NCI-H1092 treated with DMSO at 0.1 percent for 48 hours (cell line): ENCODE measurements at places on chromosomes 4 and X.

DNA sequence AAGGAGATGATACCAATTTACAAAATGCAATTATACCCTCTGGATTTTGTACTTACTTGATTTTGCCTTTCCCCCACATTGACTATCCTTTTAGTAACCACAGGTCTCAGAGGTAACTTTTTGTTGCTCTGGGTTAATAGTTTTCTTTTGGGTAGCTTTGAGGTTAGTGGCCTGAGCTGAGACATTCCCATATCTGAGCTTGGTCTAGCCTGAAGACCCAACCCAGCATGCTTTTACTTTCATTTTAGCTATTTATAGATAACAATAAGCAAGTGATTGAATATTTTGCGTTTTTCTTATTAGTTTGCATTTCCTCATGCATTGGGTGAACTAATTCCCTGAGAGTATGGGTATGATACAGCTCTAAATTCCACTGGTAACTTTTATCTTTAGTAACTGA is 11.8 kb downstream of the HTN1 start:
- DNase-seq: no peak

DNA sequence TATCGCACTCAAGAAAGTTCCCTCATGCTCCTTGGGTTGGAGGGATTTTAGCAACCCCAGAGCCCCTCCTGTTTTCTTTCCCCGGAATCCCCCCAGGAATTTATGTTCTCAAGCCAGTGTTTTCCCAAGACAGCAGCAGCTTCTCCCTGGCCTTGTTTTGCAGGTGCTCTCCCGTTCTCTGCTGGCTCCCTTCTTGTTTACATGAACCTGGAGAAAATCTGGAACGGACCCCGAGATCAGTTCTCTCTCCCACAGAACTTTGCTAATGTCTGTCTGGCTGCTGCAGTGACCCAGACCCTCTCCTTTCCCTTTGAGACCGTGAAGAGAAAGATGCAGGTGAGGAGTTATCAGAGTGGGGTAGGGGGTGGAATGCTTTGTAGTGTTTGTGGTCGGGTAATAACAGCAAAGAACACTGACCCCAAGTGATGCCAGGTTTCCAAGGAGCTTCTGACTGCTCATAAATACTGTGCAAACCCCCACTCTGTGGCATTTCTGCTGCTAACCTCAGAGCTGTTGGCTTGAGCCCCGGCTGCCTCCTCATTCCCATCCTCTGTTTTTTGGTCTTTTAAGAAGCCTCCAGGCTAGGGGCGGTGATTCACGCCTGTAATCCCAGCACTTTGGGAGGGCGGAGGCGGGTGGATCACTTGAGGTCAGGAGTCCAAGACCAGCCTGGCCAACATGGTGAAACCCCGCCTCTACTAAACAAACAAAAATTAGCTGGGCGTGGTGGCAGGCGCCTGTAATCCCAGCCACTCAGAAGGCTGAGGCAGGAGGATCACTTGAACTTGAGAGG is 11.1 kb downstream of the SLC25A43 start:
- no peak for DNase-seq

GRCh38 chr4:169068423-169068822 is 58.4 kb upstream of the CBR4 start:
- DNase-seq: no peak

- DNase-seq: no peak
Measured at GRCh38 chr4:61041527-61041926, 158.6 kb upstream of the ADGRL3 start.

- DNase-seq: no peak
Measured at GRCh38 chrX:130825525-130825924, 77.5 kb downstream of the ENOX2 start.

DNA sequence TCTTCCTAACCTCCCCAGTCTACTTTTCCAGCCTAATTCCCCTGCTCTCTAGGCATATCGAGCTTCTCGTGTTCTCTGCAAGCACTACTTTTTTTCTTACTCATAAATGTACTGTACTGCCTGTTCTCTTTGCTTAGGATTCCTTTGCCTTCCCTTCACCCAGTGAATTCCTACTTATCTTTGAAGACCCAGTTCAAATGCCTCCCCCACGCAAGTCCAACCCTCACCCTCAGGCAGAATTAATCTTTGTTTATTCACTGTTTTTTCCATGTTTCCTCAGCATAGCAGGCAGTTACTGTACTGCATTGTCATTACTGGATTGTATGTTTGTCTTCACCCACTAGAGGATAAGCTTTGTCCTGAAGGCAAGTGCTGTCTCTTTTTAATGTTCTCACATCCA is 287.7 kb downstream of the BMPR1B start:
- no peak for DNase-seq

- DNase-seq: no peak
Measured at GRCh38 chr4:157048248-157048647, 27.7 kb upstream of the GLRB start.

- DNase-seq: no peak
Measured at GRCh38 chr4:115514675-115515074, 401.3 kb upstream of the NDST4 start.

- no peak for DNase-seq
Measured at GRCh38 chrX:39854772-39855747, 242.7 kb downstream of the BCOR start.

DNA sequence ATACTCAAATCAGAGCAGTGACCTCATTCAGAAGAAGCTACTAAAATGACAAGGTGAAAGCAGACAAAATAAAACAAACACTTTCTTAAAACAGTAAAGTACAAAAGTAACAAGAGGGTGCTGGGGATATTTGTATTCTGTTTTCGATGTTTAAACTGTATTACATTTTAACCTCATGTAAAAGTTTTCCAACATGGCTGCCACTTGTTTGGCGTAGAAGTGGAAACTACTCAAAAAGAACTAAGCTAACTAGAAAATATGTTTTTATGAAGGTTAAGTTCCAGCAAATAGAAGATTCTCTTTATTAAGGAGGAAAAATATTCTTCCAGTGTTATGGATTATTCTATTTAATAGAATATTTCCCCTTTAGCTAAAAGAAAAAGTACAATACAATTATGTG is 155.0 kb downstream of the FBXW7 start:
- DNase-seq: no peak

GRCh38 chr4:84031401-84031800 is 467.7 kb downstream of the NKX6-1 start:
- DNase-seq: no peak

DNA sequence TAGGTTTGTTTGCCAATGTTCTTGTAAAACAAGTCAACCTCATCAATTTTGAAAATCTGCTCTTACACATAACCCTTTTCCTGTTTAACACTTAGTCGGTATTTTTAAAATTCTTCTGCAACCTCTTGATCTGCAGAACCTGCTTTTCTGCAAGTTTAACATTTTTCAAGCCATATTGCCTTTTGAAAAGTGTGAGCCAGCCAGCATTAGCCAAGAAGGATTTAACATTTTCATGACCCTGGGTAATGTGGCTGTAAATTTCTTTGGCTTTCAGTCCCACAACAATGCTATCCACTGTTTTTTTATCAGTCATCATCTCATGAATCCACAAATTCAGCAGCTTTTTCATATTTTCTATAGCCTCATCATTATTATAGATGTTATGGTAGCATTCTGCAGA is 956.5 kb downstream of the FAT4 start:
- DNase-seq: no peak

GRCh38 chr4:107900508-107900907 is 30.8 kb upstream of the CYP2U1 start:
- DNase-seq: no peak

- peak; percentile 95 for DNase-seq
Measured at GRCh38 chr4:183504064-183504929, 561 bp upstream of the ING2 start.

DNA sequence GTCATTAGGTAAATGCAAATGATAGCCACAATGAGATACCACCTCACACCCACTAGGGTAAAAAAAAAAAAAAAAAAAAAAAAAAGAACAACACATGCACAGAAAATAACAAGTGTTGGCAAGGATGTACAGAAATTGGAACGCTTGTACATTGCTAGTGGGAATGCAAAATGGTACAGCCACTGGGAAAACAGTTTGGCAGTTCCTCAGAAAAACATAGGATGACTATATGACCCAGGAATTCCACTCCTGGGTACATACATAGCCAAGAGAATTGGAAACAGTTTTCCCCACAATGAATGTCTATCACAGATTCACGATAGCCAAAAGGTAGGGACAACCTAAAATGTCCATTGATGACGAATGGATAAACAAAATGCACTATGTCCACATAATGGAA is 161.3 kb upstream of the MAMLD1 start:
- DNase-seq: no peak

GRCh38 chrX:21408788-21409187 is 34.6 kb downstream of the CNKSR2 start:
- no peak for DNase-seq

DNA sequence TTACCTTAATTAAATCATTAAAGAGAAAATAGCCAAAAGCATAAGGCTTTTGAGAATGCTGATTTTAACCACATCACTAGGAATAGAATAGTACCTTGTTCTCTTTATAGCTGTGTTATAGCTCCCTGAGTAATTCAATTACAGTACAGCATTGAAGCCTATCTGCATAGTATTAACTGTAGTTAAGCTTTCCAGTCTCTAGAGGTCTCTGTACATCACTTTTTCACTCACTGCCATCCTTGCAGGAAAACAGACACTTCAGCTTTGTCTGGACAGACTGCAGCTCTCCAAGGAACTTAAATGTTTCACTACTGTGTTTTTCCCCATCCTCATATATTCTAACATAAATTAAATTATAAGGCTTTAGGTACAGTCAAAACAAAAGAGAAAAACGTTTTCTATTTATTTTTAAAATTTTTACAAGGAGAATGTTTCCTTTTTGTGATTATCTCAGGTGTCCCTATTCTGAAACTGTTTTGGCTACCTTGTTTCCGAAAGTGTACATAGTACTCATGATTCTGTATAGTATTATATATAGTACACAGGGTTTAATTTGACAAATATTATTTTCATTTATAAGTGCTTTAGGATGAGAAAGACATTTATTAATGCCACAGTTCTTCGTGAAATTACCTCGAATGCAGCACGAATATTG is 407.9 kb downstream of the PCDH18 start:
- DNase-seq: peak; percentile 88

GRCh38 chr4:99043346-99043745 is 45.2 kb downstream of the ADH5 start:
- no peak for DNase-seq

- DNase-seq: no peak
Measured at GRCh38 chr4:129481107-129481506, 385.2 kb downstream of the C4orf33 start.

DNA sequence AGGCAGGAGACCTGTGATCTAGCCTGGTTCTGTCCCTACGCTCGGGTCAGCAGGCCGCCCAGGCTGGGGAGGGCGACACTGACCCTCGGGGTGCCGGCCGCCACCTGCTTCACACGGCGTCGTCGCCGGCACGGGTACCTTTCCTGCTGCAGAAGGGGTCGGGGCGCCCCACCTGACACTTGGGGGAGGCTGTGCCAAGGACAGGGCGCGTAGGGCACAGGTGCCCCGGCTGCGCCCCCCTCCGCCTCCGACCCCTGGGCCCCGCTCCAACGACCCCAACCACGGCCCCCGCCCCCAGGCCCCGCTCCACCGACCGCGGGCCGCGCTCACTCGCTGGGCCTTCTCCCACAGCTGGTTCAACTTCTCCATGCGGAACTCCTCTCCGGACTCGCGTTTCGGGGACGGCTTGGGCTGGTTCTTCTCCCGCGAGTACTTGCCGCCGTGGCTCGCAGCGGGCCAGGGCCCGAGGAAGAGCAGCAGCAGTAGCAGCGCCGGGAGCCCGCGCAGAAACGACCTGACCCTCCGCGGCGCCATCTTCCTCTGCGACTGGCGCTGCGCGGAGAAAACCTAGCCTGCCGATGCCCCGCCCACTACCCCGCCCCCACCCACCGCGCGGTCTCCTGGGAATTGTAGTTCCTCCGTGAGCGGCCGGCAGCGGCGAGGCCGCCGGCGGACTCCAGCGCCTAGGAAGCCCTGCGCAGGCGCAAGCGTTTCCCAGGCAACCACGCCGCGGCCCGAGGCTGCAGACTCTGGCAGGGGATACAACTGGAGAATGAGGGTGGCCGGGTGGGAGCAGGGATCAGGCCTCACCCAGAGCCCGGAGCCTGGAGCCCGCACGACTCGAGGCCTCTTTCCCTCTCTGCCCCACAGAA is at the start of gene LRPAP1:
Gene LRPAP1 (minus strand): TSS at position 544 of the 872 bp plus-strand sequence. CDS start 10 bp downstream, at position 534.
- peak; percentile 91 for DNase-seq

DNA sequence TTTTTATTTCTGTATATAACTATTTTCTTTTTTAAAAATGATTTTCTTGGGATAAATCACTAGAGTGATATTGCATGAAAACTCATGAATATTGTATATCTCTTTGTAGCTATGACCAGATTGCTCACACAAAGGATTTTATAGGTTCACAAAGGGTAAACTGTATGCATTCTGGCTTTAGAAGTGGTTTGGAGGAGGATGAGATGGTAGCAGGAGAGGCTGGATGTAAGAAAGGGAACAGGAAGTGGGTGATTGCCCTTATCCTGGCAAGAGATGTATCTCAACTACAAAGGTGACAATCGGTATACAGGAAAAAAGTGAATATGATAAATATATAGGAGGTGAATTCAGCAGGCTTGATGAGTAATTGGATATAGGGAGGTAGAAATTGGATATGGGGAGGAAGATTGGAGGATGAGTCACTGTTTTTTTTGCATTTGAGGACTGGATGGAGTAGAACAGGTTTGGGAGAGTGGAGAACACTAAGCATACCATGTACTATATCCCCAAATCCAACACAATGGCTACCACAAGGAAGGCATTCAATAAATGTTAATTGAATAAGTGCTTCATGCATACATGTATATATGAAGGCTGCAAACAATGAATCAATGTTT is 9.9 kb downstream of the FGG start:
- no peak for DNase-seq

GRCh38 chr4:47287735-47288134 is 175.8 kb downstream of the COMMD8 start:
- DNase-seq: no peak

DNA sequence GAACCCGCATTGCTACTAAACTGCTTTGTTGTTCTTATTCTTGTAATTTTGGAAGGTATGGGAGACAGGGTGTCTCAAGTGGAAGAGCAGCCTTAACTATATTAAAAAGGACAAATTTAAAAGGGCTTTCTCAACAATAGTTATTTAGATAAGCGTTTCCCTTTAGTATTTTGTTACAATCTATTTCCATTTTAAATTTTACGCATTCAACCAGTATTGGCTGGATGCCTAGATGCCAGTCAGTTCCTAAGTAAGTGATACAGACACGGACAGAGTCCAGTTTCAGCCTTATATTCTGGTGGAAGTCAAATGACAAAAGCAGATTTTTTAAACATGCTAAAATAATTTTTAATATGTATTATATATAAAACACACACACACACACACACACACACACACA is 28.3 kb downstream of the FAT1 start:
- peak; percentile 45 for DNase-seq
